ENCODE measurements at places on chromosomes 3 and 15.

DNA sequence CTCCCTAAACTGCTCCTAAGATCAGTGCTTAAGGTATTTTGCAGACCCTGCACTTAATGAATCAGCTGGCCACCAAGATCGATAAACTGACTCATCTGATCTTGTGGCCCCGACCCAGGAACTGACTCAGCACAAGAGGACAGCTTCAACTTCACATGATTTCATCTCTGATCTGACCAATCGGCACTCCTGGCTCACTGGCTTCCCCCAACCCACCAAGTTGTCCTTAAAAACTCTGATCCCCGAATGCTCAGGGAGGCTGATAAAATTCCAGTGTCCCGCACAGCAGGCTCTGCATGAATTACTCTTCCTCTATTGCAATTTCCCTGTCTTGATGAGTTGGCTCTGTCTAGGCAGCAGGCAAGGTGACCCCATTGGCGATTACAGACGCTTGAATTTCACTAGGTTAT lies 13.5 kb downstream of the HTR3E start:
- no peak for DNase-seq

DNA sequence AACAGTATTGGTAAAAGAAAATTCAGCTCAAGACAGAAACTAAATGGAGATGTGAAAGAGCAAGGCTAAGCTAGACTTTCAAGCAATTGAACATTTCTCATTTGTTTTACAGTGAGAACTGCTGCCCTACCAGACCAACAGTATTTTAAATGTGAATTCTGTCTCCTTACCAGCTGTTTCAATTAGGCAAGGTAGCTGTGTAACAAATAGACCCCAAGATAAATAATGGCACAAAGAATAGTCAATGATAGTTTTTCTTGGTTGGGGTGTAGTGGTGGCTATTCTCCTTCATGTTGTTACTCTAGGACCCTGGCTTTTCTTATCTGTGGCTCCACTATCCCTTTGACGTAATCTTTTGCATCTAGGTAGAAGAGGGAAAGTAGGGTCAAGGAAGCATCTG lies 30.4 kb upstream of the THRB start:
- DNase-seq: no peak

- DNase-seq: no peak
Measured at GRCh38 chr15:39145854-39146625, 434.8 kb upstream of the THBS1 start.

DNA sequence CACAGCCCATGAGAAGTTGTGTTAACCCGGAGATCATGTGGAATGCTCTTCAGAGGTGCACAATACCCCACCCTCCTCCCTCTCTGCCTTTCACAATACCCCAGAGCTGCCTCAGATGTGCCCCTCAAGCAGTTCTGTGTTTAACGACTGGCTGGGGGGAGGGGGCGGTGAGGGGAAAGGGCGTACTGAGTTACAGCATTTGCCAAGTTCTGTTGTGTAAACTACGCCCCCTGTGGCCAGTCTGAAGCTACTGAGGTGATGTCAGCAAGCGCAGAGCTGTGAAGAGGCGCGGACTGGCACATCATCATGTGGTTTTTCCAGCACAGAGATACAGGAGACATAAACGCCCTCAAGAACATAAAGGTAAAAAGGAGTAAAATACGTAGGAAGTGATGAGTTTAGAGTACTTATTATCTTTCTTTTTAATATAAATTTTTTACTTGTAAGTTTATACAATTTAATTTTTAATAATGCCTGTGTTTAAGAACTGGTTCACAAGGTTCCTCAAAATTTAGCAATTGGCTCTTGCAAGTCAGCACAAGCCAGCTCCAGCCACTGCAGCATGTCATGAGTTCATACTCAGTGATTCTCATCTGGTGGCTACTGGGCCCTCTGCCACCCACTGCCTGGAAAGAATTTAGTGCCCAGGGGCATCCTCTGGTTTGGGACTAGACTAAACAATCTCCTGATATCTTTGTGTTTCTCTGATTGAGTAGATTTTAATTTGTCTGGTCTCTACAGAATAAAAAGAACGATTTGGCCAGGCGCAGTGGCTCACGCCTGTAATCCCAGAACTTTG lies 1.7 kb downstream of the EPB42 start:
- DNase-seq: no peak

- DNase-seq: peak; percentile 31
Measured at GRCh38 chr3:175941352-175941751, 1082.2 kb downstream of the NAALADL2 start.

DNA sequence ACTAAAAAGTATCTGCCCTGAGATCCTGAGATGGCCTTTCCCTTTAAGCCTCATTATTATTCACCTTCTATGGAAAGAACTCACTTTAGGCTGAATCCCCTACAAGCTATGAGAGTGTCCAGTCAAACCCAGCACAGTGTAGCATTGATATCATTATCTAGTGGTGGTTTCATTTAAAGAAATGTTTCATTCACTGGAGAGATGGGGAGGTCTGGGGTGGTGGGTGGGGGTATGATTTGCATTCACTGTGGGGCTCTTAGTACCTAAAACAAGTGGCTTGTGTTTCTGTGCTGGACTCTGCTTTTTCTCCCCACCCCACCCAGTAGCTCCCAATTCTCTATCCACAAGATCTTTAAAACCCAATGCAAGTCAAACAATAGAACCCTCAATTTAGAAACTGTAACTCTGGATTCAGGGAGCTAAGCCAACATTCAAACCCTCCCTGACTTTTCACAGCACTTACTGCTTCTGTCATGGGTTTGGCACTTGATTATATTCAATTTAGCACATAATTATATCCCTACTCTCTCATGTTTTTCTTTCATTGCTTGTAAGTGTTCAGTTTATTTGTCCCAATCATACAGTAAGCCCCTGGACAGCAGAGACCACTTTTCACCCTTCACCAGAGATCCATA lies 310.5 kb upstream of the THBS1 start:
- DNase-seq: no peak

GRCh38 chr3:69204315-69204957 lies 82.0 kb upstream of the LMOD3 start:
- DNase-seq: no peak

- no peak for DNase-seq
Measured at GRCh38 chr15:94000606-94001005, 230.8 kb upstream of the MCTP2 start.

GRCh38 chr15:97168704-97169475 lies 791.6 kb upstream of the ARRDC4 start:
- DNase-seq: no peak

DNA sequence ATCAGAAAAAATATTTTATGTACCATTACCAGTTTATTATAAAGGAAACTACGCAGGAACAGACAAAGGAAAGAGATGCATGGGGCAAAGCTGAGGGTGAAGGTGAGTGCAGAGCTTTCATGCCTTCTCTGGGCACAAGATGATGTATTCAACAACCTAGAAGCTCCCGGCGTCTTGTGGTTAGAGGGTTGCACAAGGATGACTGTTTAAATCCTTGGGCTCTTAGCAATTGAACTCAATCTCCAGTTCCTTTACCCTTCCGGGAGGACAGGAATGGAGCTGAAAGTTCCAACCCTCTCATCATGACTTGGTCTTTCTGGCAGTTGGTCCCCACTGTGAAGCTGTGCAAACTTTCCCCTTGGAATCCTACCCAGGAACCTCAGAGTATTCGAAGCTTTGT lies 542.0 kb downstream of the EPHA3 start:
- no peak for DNase-seq

Data from pons (tissue), 1 donor.